T-helper 17 cell (primary cell): ENCODE measurements at places on chromosomes 7 and 10. TPM values are rescaled to one million over a fixed set of nuclear protein-coding genes. Genes with fewer than 3 reads are reported as not detected.

Gene PIK3CG
- 24.8 TPM for total RNA-seq

Gene RASA4B
- 20.7 TPM for total RNA-seq

DNA sequence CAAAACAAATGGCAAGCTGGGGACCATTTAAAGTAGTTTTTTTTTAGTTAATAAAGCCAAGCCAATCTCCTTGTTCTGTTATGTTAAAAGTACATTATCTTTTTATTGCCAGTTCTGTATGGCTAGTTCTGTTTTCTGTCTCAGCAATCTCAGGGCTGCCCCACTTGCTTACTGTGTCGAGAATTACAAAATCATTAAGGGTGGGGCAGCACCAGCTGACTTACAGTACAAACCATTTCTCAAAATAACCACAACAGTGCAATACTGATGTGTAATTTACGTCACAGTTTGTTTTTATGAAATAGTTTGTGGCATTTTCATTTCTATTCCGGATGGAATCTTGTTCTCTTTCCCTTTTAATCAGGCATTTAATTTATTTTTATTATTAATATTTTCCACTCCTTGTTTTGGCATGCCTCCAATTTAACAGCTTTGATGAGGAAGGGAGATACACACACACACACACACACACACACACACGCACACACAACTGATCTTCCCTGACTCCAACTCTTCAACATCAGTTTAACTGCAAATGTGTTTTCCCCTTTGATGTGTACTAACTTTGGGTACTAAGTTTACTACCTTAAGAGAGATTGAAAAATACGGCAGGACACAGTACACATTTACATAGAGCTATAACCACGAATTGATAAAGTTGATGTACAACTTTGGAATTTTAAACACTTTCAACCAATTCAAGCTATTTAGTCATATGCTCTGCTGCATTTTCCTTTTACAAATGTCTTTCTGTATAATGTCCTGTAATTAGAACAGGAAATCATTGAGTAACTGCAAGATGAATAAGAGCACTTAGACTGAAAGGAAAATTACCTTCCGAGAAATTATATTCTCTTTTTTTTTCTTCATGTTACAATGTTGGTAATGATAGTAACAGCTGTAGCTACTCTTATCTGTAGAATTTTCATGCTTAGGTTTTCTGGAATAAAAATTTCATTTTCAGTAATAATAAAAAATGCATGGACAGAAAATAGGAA is 91.5 kb downstream of the ARID5B start:
- peak; percentile 42 for DNase-seq

DNA sequence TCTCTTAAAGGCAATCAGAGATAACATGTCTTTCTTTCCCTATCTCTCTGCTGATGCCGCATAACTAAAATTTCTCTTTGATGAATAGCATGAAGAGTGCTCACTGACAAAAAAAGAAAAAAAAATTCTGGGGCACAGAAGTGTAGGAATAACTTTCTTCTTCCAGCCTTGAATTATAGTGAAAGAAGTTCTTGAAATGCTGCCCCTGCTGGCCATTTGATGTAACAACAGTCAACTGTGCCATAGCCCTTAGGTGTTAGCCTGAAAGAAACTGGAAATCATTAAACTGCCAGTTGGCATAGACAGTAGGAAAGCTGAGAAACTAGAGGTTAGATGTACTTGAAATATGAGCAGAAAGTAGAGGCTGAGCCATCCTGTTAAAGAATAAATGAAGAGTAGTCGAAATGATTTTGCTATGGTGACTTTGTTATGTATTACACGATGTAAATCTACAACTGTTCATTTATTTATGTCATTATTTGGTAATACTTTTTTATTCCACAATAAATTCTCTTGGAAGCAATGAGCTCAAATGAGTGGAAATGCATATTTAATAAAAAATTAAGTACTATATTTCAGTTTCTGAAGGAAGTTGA is 48.3 kb upstream of the FAM171A1 start:
- no peak for DNase-seq
